OCI-M1 (cell line): ENCODE measurements at places on chromosomes 16 and 17.

- DNase-seq: peak; percentile 69
Measured at GRCh38 chr17:45784741-45785479, 790 bp downstream of the CRHR1 start.

DNA sequence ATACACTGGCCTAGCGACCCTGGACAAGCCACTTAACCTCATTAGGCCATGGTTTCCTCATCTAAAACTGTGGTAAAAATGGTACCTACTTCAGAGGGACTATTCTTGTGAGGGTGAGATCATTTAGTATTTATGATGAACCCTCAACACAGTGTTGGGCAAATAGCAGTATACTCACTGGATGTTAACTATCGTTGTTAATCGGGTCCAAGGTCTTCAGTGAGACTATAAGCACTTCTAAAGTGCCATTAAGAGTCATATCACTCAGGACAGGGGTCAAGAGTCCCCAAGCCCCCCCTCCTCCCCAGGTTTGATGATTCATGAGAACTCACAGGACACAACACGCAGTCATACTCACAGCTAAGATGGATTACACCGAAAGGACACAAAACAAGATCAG lies 11.0 kb downstream of the TK2 start:
- DNase-seq: no peak

- DNase-seq: no peak
Measured at GRCh38 chr16:20320592-20320991, 6.7 kb downstream of the GP2 start.

DNA sequence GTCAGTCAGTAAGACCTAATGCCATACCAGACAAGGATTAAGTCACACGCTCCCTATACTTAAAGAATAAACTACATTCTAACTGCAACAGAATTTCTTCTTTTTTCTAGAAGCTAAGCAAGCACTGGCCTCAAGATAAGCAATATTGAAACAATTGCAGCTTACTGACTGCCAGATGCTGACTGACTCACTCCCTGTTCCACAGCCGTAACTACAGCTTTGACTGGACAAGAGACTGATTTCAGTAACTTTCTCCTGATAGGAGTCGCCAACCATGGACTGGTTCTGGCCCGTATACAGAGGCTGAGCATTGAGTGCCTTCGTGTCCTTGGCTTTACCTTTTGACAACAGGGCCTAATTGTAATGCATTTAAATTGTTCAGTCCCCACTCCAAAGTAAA lies 67.9 kb downstream of the TRIM37 start:
- no peak for DNase-seq

DNA sequence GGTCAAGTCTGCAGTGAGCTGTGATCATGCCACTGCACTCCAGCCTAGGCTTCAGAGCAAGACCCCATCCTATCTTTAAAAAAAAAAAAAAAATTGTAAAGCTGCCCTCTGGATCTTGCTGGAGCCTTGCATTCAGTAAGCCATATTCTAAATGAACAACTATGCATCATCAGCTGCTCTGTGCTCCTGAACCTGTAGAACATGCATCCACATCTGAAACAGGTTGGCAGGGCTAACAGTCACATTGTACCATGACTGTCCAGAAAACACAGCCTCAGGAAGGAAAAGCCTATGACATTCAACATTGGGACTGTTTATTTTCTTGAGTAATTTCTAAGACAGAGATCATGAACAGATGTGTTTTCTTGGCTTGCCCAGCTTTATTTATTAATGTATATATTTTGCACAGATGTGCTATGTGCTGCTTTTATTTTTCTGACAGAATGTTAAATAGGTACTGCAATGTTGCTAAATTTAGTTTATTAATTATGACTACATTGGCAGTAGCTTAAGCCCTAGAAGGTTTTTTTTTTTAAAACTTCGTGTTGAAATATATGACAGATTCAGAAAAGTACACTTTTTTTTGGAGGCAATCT lies 19.8 kb downstream of the ACSF2 start:
- DNase-seq: no peak

DNA sequence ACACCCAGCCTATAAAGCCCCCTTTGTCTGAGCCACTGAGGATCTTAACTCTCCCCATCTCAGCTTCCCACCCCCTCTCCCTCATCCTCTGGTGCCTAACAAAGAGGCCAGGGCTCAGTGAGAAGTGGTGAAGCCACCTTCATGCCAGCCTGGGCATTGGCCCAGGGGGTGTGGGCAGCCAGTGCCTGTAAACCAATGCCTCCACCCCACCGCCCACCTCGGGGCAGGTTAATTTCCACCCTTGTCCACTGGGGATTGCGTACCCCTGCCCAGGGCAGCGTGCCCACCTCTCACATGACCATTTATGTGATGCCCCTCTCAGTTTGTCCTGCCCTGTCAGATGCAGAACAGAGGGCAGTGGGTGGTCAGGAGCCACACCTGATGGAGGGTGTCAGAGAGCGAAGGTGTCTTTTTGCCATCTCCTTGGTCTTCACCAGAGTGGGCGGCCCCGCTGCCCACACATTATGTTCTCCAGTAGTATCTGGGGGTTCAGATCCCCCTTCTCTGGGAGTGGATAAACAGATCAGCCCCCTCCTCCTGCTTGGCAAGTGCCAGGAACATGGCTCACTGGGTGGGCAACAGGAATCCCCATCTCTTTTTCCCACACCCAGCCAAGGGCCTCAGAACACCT lies 10.1 kb upstream of the ARHGAP23 start:
- no peak for DNase-seq

DNA sequence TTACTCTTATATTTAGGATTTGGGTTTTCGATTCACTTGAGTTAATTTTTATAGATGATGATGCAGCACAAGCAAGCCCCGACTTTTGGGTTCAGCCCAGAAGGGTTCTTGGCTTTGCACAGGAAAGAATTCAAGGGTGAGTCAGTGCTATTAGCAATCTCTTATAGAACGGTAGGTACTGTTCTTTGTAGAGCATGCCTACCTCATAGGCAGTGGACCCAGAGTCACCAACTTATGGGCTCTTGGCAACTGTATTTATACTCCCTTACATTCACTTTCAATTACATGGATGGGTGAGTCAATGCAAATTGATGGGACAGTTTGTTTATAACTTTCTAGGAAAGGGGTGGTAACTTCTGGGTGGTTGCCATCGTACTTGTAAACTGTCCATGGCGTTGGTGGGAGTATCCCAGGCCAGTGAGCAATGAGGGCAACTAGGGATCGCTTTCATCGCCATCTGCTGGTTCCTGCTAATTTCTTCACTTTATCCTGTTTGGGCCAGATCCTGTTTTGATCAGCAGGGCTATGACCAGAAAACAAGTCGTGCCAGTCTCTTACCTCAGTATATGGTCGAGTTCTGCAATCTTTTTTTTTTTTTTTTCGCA lies 362.6 kb downstream of the CNTNAP4 start:
- DNase-seq: peak; percentile 92

- no peak for DNase-seq
Measured at GRCh38 chr16:48011878-48012658, 143.7 kb downstream of the ABCC12 start.

- peak; percentile 95 for DNase-seq
Measured at GRCh38 chr17:43556292-43556691, 10.2 kb upstream of the ETV4 start.

DNA sequence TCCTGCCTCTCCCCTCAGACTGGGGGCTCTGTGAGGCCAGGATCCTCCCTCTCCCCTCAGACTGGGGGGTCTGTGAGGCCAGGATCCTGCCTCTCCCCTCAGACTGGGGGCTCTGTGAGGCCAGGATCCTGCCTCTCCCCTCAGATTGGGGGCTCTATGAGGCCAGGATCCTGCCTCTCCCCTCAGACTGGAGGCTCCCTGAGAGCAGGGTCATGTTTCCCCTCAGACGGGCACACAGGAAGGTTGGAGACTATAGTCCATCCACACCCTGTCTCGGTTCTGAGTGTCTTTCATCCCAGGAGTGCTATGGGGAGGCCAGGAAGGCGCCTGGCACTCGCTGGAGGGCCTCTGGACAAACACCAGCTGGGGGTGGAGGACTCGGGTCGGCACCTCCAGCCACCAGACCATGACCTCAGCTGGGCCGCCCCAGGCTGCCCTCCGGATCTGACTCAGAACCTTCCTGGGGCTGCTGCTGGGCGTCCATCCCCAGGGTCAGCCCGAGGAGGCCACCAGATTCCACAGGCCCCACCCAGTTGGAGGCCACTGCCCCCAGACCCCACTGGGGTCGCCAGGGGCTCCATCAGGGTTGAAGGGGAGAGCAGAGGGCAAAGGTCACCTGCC lies 21.9 kb upstream of the DLX4 start:
- DNase-seq: no peak

DNA sequence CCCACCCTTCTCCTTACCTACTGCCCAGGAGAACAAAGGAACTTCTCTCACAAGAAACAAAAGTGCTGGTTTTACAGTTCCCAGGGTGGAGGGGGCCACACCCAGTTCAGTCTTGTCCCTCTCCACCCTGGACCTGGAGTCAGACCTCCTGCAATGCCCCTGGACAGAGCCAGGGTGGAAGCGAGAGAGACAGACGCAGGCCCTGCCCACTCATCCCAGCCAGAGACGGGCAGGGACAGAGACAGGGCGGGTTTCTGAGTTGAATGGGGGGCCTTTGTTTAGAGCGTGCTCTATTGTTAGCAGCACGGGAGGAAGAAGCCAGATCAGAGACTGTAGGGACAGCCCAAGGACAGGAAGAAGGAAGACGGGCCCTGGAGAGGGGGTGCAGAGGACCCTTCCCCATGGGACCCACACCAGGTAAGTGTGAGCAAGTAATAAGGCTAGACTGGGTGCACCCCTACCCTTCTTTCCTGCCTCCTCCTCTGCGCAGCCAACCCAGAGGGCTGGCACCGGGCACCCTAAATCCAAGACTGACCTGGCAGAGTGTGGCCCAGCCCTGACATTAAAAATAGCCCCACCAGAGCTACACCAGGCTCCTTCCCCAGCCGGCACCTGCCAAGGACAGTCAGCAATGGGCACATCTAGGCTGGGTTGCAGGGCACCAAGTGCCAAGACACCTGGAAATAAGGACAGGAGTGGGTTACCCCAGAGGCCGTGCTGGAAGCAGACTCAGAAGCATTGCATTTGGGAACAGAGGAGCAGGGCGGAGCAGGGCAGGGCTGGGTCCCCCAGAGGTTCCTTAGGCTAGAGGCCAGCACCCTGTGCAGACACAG lies 10.9 kb downstream of the JUP start:
- DNase-seq: no peak

- peak; percentile 81 for DNase-seq
Measured at GRCh38 chr17:73142872-73143381, 21.9 kb upstream of the SSTR2 start.
